NCI-H2081 treated with DMSO at 0.1 percent for 48 hours (cell line): ENCODE measurements at places on chromosomes 7 and 10.

- peak; percentile 67 for DNase-seq
Measured at GRCh38 chr7:29408841-29409243, 154.8 kb upstream of the PRR15 start.

GRCh38 chr7:35430547-35431153 is 176.8 kb upstream of the TBX20 start:
- DNase-seq: no peak

DNA sequence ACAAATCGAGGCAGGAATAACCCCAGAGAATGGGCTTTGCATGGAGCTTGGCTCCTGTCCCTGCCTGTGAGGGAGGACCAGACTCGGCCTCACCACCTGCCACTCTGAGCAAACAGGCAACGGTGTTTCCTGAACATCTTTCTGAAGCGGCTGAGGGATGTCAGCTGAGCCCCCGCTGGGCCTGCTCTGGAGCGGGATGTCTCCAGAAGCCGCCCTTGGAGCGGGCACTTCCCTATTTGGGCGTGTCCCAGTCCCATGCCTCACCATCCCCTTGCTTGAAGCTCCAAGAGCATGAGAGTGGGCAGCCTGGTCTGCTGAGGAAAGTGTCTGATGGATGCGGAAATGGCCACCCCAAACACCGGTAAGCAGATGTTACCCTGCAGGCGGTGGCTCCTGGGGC is 10.2 kb downstream of the ALKBH4 start:
- no peak for DNase-seq

DNA sequence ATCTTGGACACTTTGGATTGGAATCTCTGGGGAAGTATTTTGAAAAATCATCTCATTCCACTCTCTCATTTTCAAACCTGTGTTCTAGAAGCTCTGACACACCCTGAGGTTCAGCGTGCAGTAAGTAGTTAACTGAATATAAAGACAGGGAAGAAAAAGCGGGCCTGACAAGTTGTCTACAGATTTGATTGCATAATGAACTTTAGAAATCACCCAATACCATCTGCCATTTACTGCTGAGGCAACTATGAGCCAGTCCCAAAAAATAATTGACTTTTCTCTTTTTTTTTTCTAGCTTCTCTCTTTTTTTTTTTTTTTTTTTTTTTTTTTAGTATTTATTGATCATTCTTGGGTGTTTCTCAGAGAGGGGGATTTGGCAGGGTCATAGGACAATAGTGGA is 29.5 kb downstream of the CDC123 start:
- no peak for DNase-seq

- no peak for DNase-seq
Measured at GRCh38 chr10:105148921-105149320, 507.8 kb downstream of the SORCS3 start.

DNA sequence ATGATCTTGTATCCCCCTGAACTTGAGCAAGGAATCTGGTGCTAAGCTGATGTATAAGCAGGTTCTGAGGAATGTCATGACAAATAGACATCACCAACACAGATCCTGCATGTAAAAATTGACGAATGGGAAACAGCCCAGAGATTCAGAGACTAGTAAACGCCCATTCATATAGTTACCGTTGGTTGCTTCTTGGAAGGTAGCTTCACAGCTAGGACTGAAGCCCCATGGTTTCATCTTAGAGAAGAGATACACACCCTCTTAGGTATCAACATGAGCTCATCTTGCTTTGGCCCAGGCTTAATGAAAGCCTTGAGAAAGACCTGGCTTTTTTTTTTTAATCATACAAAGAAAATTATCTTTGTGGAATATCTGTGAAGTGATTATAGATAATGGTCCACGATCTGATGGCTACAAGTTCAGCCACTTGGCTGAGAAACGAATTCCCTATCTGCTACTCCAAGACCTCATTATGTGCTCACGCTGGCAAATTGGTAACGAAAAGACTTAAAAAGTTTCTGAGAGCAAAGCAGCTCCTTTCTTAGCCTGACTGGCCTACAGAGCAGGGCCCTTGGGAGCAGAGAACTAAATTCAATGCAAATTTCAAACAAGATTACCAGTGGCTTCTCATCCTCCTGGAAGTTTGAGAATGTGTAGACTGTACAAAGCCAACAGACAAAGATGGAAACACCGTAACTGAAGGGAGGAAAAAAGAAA is 181.1 kb downstream of the NRP1 start:
- DNase-seq: no peak

DNA sequence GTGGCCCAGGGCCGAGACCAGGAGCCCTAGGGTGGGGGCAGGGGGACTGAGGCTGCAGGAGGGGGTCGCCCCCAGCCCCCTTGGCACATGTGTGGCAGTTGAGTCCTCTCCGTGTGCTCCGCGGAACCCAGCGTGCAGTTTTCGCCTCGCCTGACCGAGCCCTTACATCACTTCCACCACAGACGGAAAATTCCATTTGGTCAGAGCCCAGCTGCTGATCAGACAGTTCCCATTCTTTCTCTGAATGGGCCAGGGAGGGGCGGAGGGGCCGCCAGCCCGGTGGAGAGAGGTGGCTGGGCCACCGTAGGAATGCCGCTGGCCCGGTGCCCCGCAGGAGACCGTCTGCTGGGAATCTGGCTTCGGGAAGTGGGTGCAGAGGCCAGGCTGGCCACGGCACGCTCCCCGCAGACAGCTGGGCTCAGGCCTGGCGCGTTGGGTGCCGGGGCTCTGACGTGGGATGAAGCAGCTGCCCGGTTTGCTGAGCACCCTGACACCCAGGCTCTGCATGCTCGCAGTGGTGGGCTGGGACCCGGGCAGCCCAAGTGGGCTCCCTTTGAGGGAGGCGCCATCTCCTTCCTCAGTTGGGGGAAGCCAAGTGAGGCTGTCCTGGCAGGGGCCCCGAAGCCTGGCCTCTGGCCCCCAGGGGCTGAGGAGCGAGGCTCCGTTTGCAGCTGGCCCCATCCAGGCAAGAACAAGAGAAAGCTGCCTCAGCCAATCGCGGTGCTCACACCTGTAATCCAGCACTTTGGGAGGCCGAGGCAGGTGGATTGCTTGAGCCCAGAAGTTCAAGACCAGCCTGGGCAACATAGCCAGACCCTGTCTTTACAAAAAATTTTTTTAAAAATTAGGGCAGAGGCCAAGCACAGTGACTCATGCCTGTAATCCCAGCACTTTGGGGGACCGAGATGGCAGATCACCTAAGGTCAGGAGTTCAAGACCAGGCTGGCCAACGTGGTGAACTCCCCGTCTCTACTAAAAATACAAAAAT is 9.9 kb downstream of the TTYH3 start:
- no peak for DNase-seq

DNA sequence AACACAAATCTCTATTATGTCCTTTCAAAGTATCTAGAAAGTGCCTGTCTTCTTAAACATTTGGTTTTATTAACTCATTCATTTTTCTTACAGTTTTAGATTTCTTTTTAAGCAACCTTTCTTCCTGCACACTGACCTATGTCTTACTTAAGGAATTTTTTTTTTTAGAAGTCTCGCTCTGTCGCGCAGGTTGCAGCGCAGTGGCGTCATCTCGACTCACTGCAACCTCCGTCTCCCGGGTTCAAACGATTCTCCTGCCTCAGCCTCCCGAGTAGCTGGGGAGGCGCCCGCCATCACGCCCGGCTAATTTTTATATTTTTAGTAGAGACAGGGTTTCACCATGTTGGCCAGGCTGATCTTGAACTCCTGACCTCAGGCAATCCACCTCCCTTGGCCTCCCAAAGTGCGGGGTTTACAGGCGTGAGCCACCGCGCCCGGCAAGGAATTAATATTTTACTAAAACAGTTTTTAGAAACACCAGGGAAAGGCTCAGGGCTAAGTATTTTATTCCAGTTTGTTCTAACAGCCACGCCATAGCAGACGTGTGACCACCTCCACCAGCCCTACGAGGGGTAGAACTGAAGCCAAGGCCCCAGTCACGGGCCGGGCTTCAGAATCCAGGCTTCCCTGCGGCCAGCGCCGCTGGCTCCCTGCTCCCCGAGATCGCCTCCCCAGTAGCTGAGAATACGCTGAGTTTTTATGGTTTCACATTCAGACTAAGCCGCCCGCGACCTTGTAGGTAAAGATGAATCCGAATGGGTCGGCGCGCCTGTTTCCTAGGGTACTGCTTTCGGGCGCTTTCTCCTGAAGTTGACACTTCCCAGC is 941 bp upstream of the LUC7L2 start:
- no peak for DNase-seq

- DNase-seq: no peak
Measured at GRCh38 chr7:124376111-124376510, 343.2 kb upstream of the TMEM229A start.

GRCh38 chr7:117165656-117166055 is 157.2 kb downstream of the WNT2 start:
- no peak for DNase-seq

- DNase-seq: no peak
Measured at GRCh38 chr7:17774248-17774647, 166.0 kb downstream of the SNX13 start.

DNA sequence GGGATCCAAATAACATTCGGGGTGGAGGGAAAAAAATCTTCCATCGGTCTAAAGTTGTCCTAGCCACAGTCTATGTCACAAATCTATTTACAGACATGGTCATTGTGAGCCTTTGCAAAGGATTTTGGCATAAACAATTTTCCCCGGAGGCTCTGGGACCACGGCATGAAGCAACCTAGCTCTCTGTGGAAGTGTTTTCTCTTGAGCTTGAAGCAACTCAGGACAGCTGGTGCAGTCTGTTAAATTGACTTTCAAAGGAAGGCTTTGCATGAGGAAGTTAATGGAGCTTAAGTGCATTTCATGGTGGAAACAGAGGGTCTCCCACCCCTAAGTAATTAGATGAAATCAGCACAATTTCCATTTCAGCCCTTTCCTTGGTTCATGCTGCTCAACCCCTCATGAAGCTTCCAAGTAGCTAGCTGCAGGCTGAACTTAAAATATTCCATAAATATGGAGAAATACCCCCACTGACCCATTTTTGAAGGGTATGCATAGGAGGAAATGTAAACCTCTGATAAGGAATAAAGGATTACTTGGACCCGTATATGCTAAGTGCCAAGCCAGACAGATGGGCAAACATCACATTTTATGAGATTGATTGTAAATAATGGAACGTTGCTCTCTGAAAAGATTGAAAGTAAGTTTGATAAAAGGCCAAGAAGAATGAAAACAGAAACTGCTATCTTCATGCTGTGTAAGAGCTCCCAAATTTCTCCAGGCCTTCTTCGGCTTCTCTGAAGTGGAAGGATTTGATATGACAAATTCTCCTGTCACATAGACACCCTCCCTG is 39.9 kb downstream of the CCDC3 start:
- DNase-seq: no peak

DNA sequence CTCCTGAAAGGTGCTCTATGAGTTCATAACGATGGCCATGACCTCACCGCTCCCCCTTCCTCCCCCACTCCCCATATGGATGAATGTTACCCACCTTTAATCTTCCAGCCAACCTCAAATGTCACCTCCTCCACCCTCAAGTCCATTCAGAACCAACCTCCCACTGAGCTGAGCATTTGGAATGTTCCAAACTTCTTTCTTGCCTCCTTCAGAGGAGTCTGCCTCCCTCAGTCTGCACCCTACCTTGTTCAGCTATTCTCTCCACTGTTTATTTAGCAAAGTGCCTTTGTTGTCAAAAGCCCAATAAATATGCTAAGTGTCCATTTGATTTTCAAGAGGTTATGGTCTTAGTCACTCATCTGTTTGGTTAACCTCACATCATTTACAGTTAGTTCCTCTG is 22.9 kb upstream of the MTPAP start:
- no peak for DNase-seq

GRCh38 chr7:40348126-40348728 is 213.4 kb downstream of the SUGCT start:
- DNase-seq: no peak

DNA sequence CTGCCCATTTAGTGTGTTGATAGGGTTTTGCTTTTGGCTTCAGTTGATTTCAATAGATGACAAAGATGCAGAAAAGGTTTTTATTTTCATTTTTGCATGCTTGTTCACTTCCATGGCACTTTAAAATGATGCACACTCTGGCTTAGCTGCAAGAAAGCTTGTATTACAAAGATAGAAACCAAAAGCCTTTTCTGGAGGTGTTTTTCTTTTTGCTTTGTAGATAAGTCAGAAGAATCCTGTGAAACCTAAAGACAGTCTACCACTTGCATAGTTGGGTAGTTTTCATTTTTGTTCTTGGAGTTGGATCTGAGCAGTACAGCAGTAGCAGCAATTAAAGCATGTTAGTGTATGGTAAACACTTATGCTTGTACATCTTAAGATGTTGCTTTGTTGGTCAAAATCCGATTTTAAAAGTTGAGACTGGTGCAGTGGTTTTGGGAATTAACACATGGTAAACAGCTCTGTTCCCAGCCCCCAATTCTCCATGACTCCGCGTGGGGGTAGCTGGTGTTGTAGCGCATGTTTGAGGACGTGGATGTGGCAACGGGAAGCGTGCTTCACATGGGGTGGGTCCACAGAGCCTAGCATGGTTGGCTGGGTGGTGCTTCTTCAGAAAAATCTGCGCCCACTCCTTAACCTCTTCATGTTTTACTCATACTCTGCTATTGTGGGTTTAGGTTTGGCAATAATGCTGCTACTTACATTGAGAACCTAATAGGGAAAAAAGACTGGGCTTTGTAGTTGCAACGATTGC is 19.8 kb downstream of the CCNY start:
- DNase-seq: no peak

DNA sequence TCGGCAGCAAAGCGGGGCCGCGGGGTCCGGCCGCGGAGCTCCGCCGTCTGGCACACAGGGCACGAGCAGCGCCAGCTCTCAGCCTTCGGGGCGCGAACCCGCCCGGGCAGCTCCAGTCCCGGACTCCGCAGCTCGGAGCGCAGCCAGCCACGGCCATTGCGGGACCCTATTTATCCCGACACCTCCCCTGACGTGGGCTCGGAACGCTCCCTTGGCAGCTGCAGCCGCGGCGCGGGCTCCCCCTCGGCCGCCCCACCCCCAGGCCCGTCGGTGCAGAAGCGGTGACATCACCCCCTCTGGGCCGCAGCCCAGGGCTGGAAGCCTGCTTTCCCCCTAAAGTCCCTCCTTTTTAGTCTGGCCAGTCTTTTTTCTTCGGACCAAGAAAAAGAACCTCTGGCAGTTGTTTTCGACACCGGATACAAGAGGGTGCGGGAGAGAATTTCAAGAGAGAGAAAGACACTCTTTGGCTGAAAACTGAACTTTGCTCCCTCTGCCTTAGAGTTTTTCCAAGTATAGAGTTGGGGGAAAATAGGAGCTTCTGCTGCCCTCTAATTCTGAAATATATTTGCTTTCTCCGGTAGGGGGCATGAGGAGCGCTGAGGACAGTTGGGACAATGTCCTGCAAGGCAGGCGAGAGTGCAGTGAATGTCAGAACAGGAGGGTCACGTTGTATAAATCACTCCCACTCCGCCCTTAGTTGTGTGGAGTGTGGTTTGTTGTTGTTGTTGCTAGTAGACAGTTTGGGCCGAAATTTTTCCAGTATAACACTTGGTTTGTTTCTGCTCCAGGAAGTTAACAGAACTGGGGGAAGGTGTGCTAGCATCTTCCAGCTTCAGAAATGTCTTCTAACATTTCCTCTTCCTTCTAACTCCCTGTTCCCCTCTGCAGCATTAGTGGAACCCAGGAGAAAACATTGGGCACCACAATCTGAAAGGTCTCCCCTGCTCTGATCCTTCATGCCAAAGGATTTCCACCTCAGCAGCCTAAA is at the start of gene SFRP4:
Gene SFRP4, minus strand, starts transcription at position 145 of the 988 bp plus-strand sequence. CDS start 280 bp downstream, outside the sequence.
- no peak for DNase-seq
